Hematopoietic multipotent progenitor cell treated with erythropoietin and hydrocortisone succinate and interleukin-3 and kit ligand, for 15 days (in vitro differentiated cells): ENCODE measurements at places on chromosomes 2 and 18.
A peak's percentile ranks its signal among the peaks of the same experiment; 100 is the strongest.

DNA sequence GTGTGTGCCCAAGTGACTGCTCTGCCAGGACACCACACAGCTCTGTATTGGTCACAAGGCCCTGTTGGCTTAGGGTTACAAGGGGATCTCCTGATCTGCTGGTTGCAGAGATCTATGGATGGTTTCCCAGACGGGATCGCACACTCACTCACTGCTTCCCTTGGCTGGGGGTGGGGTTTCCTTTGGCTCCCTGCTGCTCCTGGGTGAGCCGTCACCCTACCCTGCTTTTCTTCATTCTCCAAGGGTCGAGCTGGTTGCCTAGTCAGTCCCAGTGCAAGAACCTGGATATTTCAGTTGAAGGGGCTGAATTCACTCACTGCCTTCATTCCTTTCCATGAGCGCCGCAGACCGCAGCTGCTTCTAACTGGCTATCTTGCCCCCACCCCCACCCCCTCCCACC, 56.3 kb downstream of the GTF3C3 start:
- DNase-seq: no peak

DNA sequence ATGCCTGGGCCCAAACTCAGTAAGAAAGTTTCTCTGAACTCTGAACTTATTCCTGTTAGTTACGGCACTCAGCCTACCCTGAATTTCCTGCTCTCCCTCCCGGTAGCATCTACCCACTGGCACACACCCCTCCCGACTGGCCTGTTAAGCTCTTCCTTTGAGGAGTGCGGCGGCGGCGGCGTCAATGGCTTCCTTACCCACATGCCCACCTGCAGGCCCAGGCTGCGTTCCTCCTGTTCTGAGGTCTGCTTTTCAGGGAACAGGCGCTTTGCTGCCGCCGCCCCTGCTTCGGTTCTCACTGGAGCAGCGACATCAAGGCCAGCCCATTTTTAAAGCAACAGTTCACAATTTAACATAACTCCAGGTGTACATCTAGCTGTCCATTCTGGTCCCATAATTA, 432.4 kb downstream of the DCDC2C start:
- no peak for DNase-seq

DNA sequence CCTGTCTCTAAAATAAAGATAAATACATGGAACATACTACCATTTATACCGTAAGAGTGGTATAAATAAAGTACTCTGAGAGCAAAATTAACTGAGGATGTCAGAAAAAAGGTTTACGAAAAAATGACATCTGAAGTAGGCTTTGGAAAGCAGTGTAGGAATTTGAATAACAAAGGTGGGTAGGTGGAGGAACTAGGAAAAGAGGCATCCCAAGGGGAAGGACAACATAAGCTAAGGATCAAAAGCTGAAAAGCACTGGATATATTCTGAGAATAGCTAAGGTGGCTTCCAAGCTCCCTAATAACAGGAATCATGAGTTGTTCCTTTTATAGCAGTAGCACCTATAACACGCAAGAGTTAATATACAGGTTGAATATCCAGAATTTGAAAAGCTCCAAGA, 91.3 kb downstream of the BAZ2B start:
- no peak for DNase-seq

DNA sequence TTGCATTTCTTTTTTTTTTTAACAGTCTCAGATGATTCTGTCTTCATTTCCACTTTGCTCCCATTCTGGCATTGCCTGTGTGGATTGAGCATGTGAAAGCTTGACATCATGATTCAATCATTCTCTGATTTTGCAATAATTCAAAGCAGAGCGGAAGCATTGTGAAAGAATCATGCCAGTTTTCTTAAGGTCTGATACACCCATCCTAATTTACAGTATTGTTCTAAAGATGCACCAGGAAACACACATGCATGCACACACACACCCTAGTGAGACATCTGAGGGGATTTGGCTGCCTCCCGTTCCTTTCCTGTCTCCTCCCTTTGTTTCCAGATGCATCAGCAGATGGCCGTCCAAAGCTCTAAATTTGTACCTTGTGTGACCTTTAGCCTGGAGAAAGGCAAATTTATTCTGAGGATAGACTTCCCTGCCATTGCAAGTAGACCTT, 97.3 kb downstream of the FMNL2 start:
- no peak for DNase-seq

DNA sequence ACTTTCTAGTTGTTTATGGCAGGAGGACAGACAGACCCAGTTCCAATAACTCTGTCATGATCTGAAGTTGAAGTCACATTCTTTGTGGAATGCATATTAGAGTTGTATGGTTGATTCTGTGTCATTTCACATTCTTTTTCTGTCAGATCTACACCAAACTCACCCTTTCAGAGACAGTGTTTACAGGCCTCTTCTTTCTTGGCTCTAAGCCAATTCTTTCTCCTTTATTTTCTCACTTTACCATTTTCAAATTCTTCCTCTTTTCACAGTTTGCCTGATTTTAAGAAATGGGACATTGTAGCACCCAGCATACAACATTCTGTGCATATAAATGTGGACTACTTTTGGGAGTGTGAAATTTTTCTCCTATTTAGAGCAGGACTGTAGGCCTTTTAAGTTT, 103.7 kb downstream of the CCDC85A start:
- DNase-seq: no peak

DNA sequence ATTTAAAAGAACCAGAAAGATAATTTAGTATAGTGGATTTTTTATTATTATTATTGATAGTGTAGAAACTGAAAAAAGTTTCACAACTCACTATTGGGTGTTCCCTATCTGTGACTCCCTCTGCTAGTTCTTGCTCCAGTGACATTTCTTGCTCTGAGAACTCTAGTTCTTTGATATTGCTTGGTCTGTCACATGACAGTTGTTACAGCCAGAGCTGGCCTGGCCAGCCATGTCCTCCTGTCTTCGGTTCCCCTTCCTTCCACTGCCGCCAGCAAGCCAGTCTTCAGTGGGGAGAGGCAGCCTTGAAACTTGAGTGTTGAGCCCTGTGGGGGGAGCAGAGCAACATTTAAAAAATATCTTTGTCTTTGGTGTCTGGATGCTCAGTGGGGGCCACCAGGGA, 7.6 kb upstream of the THOC1 start:
- no peak for DNase-seq

GRCh38 chr2:239368906-239369552, 31.8 kb downstream of the HDAC4 start:
- DNase-seq: no peak

GRCh38 chr2:226869371-226869770, 33.5 kb downstream of the RHBDD1 start:
- no peak for DNase-seq

GRCh38 chr2:218429911-218430692, 11.2 kb downstream of the VIL1 start:
- DNase-seq: peak; percentile 59

- no peak for DNase-seq
Measured at GRCh38 chr18:12571630-12572029, 86.3 kb downstream of the SPIRE1 start.

GRCh38 chr2:181036848-181037603, 56.6 kb downstream of the UBE2E3 start:
- DNase-seq: no peak

GRCh38 chr2:235267251-235267650, 226.6 kb upstream of the AGAP1 start:
- no peak for DNase-seq

DNA sequence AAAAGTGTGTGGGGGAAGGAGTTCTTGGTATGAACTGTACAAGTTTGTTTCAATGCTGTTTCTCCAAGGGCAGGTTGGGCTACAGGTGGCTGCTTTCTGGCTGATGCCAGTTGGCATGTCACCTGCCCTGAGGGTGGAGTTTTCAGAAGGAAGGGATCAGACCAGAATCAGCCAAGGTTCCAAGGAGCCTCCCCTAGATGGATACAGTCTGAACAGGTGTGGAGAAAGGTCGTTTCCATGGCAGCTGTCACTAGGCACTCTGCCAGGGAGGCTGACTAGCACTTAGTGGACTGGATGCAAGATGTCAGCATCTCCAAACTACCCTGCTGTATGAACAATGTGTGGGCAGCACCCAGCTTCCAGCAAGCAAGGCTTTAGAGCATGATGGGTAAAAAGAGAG, 444.4 kb upstream of the HNRNPA3 start:
- no peak for DNase-seq

GRCh38 chr2:1546901-1547300, 133.6 kb downstream of the TPO start:
- no peak for DNase-seq

DNA sequence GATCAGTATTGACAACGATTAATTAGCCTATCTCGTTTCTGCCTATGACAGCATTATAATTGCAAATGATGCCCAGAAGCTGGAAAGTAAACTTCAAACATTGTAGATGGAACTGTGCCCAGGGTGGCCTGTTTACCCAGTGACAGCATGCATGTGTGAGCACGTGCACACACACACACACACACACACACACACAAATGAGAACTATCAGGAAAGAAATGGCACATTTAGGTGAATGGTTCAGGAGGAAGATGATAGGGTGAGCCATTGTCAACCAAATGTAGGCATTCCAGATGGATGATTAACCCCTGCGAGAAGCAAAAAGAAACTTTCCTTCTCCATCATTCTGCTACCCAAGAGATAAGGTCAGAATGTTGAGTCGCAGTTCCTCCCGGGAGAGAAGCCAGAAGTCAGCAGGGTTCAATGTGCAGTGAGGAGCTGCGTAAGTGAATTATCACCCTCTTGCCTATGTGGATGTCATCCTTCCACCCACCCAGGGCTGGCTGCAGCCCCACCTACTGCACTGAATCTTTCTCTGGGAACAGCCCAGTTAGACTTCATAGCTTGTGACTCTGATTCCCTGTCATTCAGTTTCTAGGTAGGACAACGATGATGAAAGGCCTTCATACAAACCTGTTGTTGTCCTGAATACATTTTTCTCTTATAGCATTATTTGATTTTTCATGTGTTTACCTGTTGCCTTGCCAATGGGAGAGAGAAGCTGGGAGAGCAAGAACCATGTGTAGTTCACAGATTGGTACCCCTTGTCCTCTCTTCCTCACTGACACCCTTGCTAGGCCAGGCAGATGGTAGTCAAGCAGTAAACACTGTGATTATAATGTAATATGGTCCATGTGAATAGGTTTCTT, 3.5 kb upstream of the APOB start:
- DNase-seq: no peak

GRCh38 chr2:37776487-37776886, 105.0 kb upstream of the CDC42EP3 start:
- DNase-seq: no peak

DNA sequence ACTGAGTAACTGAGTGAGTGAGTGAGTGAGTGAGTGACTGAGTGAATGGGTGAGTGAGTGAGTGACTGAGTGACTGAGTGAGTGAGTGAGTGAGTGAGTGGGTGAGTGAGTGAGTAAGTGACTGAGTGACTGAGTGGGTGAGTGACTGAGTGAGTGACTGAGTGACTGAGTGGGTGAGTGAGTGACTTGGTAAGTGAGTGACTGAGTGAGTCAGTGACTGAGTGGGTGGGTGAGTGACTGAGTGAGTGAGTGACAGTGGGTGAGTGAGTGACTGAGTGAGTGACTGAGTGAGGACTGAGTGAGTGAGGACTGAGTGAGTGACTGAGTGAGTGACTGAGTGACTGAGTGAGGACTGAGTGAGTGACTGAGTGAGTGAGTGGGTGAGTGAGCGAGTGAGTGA, 13.9 kb downstream of the MAL start:
- DNase-seq: no peak

DNA sequence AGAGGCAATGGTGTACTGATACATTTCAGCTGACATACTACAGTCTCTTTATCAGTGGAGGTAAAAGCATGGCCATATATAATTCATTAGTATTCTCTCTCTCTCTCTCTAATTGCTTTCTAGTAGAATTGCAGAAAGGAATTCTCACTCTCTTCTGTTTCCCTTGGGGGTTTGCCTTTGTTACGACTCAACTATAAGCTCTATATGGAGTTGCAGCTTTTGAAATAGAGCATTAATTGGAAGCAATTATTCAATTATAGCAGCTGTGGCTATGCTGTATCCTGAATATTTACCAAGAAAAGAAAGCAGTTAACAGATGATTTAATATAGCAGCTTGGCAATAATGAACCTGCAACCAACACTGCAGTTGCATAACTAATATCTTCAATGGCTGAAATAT, 132.7 kb upstream of the STON1 start:
- DNase-seq: no peak

DNA sequence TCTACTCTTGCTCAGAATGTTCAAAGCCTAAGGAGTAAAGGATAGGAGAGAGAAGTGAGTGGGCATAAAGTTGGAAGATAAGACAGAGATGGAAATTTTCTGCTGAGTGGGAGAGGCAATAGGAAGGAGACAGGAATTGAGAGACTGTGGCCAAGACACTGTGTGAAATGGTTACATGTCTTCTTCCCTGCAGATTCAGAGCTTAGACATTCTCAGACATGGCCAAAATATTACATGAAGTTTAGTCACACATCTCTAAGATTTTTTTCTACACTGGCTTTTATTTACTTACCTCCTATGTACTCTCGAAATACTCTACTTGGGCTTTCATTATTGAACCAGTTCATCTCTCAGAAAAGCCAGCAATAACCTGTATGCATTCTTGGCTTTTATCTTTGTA, 363.0 kb upstream of the FANCL start:
- DNase-seq: no peak

DNA sequence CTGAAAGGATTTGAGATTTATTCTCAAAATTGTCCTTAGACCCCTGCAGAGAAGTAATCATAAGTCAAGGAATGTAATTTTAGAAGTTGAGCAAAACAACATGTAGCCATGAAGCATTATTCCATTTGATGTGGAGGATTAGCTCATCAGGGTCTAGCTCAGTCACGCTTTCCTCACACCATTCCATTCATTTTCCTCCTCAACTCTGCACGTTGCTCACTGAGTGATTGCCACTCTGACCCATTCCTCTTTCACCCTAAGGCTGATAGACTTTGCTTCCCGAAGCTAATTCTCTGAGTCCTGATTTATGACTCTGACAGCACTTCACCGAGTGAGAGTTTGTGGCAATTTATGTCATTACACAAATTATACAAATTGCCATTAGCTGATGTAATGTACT, 820.6 kb upstream of the PIK3C3 start:
- DNase-seq: no peak

DNA sequence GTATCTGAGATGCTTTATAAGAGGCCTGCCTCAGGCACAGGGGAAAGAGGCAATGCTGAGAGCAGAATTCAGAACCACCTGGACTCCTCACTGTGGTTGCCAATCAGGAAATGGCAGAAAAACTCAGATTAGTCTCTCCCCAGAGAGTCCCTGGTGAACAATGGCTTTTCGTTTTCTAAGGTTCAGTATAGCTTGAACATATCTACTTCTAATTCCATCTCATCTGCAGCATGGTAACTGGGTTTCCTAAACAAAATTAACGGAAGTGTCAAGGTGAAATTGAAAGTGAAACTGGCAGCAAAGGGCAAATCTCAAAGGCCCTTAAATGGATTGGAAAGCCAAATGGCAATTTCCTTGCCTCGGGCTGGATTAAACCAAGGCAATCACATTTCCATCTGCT, 480.2 kb upstream of the ACVR2A start:
- DNase-seq: no peak

DNA sequence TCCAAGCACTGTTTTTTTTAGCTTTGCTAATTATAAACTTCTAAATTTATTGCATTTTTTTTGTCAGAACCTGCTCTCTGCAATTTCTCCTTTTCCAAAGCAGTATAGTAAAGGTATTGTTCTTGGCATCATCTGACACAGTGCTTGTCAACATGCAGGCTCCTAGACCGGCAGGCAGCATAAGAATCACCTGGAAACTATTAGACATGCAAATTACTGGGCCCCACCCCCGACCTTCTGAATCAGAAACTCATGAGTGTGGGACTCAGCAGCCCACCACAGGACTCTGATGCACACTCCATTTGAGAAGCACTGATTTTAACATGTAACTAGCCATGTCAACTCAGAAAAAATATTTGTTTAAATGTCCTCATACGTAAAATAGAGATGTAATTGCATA, 551.1 kb upstream of the CELF4 start:
- DNase-seq: no peak
